NCI-H460 (cell line): ENCODE measurements at places on chromosomes 16 and 17. TPM values are rescaled to one million over a fixed set of nuclear protein-coding genes. Genes with fewer than 3 reads are reported as not detected.

EPOP gene
- 9.5 and 11.6 TPM in 2 replicates for total RNA-seq

SUZ12 gene
- 21.7 and 23.6 TPM in 2 replicates for total RNA-seq

DCXR gene
- total RNA-seq = 42.6 and 44.3 TPM in 2 replicates

CLEC3A gene
- not detected in 2 replicates for total RNA-seq

PYDC1 gene
- not detected in 2 replicates for total RNA-seq

GCGR gene
- total RNA-seq = 0.40 and 0.58 TPM in 2 replicates

GRCh38 chr16:18959031-18959505 is 24.7 kb upstream of the TMC7 start:
- DNase-seq = no peak

- peak; percentile 76 for DNase-seq
Observed at GRCh38 chr17:64133546-64134215, 3.7 kb upstream of the ERN1 start.

- no peak for DNase-seq
Observed at GRCh38 chr17:19937522-19937921, 40.1 kb downstream of the AKAP10 start.

DNA sequence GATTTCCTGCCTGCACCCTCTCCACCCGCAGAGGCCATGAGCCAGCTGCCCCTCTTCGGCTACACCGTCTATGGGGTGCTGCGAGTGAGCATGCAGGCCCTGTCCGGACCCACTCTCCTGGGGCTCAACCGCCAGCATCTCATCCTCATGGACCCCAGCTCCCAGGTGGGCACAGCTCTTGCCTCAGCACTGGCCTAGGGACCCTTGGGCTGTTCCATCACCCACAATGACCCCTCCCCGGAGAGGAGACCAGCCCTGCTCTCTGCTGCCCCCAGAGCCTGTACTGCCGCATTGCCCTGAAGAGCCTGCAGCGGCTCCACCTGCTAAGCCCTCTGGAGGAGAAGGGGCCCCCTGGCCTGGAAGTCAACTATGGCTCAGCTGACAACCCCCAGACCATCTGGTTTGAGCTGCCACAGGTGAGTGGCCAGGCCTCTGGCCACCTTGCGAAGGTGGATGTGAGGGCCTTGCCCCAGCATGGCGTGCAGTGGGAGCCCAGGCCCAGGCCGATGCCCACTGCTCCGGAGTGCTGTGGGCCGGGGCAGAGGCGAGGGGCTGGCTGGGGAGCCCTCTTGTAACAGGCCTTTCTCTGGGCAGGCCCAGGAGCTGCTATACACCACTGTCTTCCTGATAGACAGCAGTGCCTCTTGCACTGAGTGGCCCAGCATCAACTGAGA is 7.3 kb upstream of the SMIM5 start:
- DNase-seq = no peak
